ENCODE measurements at places on chromosomes 5 and 9.

DNA sequence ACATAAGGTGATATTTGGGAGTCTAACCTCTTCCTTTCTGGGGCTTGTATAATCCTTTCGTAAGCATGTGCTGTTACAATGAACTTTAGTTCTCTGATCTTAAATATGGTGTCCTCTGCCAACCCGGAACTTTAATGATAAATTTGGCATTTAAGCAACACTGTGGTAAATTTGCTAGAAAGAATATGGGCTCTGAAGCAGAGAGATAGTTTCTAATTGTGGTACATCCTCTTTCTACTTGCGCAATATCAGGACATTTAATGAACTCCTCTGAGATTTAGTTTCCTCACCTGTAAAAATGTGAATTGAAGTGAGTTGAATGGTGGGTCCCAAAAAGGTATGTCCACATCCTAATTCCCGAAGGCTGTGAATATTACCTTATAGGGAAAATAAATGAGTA lies 364.7 kb downstream of the CAAP1 start:
- DNase-seq: no peak

GRCh38 chr5:133356396-133356983 lies 255.9 kb downstream of the FSTL4 start:
- DNase-seq: no peak

DNA sequence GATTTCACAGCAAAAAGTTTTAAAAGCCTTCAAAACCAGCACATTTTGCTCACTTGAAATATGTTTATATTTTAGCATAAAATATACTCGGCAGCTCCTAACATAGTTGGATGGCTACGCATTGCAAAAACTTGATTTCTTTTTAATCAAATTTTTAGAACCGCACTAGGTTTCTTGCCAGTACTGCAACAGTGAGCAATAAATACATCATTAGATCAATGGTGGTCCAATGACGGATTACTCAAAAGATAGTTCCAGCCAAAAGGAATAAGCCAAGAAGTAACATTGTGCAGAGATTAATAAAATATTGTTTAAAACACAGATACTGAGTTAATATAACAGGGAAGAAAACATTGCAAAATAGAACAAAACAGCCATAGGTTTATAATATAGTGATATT lies 5.5 kb downstream of the MARCHF3 start:
- no peak for DNase-seq

DNA sequence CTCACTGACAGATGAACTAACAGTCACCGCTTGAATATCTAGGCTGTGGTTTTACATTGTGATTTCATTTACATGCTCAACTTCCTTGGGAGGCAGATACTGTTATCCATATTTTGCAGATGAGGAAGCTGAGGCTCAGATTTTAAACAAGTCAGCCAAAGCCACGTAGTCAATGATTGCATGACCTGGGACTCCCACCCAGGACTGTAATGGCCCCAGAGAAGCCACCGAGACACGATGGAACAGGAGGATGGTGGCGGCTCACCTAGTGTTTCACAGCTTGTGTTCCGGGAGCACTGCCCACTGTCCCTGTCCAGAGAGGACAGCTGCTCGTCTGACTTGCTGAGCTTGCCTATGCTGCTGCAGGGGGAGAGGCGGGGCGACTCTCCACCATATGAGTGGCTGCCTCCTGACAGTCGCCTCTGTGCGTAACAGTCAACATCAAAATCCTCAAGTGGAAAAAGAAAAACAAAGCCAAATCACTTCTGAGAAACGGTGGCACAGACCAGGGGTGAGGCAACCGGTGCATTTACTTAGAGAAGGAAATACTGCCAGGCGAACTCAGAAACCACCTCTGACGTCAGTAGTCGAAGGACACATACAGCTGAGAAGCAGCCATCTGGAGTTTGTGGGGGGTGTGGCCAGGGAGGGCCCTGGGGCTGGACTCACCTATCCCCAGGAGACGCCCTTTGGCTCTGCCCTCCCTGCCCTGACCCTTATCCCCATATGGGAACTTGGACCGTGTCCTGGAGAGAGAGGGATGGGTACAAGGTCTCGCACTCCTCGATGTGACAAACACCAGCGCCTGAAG lies 82.5 kb downstream of the PRRT1B start:
- DNase-seq: peak; percentile 55

GRCh38 chr5:173789031-173789920 lies 98.9 kb upstream of the CPEB4 start:
- DNase-seq: no peak

DNA sequence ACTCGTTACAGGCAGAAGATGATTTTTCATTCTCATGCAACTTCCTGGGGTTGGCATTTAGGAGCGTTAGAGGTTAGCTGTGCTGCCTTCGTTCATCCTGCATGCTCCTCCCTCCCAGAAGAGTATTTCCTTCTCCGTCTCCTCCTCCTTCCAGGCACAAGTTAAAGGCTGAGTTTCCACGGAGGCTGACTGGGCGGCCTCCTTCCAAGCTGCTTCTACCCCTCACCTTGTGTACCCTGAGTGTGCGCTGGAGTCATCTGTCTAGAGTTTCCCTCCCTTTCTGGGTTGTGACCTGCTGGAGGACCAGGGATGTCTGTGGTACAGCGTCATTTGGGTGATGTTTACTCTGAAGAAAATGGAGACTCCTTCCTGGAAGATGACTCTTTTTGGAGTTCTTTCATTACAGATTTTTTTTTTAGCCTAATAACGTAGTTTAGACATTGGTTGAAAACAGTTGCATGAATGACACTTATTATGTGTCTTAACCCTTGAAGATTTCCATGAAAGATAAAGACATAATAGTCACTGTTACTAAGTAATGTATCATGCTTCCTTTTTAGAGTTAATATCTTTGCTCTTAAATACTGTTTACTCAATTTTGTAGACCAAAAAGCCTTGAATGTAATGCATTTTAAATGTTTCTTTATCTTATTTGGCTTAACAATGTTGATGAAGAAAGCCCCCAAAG lies 146.9 kb downstream of the TENT4A start:
- DNase-seq: no peak

- no peak for DNase-seq
These were observed 261.2 kb downstream of the TAF11L14 start for GRCh38 chr5:17895288-17896033.

- DNase-seq: no peak
These were observed 194.3 kb upstream of the MSX2 start for GRCh38 chr5:174529925-174530681.

GRCh38 chr5:69493396-69494133 lies 975 bp downstream of the OCLN start:
- no peak for DNase-seq

DNA sequence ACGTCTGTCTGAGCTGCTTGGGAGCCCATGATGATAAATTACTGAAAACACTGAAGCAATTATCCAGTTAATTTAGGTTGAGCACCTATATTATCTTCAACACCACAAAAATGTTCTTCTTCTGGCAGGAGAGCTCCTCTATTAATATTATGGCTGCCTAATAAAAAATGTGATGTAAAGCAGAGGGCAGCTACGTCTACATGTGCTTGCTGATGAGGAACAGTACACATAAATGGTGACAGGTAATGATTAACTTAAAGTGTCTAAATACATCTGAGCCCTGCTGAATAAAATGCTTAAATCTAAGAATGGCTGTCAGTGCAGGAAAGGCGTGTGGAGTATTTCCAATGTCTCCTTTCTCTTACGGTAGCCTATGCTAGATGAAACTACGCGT lies 131.3 kb upstream of the NR3C1 start:
- no peak for DNase-seq

DNA sequence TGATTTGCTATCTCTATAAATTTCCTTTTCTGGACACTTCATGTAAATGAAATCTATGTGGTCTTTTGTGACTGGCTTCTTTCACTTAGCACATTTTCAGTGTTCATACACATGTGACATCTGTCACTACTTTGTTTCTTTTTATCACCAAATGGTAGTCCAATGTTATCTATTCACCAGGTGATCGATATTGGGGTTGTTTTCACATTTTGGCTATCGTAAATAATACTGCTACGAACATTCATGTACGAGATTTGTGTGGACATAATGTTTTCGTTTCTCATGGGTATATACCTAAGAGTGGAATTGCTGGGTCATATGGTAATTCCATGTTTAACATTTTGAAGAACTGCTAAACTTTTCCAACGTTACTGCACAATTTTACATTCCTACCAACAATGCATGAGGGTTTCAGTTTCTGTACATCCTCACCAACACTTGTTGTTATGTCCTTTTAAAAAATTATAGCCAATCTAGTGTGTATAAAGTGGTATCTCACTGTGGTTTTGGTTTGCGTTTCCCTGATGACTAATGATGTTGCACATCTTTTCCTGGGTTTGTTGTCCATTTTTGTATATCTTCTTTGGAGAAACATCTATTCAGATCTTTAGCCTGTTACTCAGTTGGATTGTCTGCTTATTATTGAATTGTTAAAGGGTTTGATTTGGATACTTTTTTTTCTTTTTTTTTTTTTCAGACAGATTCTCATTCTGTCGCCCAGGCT lies 263.0 kb downstream of the PDZD2 start:
- no peak for DNase-seq

DNA sequence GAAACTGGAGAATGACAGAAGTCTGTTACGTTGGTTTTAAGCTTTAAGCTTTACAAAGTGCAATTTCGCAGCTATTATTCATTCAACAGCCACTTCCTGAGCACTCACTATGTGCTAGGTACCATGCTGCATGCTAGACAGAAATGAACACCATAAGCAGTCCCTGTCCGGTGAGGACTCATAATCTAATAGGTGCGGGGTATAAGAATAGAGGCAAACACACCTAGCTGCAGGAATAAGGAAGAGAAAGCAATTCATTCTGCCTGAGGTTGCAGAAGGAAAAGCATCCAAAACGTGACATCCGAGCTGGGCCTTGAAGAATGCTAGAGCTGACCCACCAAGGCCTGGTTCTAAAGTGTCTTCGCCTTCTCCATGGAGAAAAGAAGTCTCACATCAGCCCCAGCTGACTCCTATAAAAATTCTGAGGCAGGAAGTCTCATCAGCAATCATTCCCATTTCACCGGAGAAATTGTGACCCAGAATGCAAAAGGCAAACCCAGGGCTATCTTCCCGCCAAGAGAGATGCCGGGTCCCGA lies 542 bp downstream of the FKBP15 start:
- no peak for DNase-seq

DNA sequence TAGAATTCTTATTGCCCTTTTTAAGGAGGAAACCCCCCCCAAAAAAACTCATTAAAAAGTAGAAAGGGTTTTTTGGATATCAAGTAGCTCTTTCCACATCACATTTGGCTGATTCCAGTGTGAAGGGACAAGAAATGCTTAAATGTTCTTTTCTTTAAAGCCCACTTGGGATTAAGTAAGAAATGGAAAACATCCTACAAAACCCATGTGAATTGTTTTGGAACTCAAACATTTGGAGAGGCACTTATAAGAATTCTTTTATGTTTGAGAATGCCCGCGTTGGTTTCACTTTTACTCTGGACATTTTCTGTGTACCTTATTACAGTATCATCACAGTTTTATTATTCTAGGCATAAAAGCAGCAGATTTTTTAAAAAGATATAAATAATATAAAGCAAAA lies 301.1 kb upstream of the ACTBL2 start:
- DNase-seq: no peak

GRCh38 chr5:1782385-1783215 lies 17.0 kb downstream of the MRPL36 start:
- DNase-seq: no peak

- DNase-seq: no peak
These were observed 10.6 kb downstream of the PCDH1 start for GRCh38 chr5:141867651-141868050.

- DNase-seq: no peak
These were observed 34.6 kb downstream of the ZSWIM6 start for GRCh38 chr5:61366497-61367240.

- DNase-seq: no peak
These were observed 86.0 kb downstream of the BRINP1 start for GRCh38 chr9:119283078-119283794.

- no peak for DNase-seq
These were observed 20.1 kb upstream of the PFDN1 start for GRCh38 chr5:140322751-140323731.

- no peak for DNase-seq
These were observed 321.0 kb downstream of the AGTPBP1 start for GRCh38 chr9:85420750-85421149.

- DNase-seq: no peak
These were observed 35.6 kb downstream of the GLRX start for GRCh38 chr5:95786821-95787418.

- no peak for DNase-seq
These were observed 5.3 kb downstream of the NXNL2 start for GRCh38 chr9:88540251-88540763.

GRCh38 chr5:73499187-73499586 lies 945 bp downstream of the BTF3 start:
- DNase-seq: no peak

DNA sequence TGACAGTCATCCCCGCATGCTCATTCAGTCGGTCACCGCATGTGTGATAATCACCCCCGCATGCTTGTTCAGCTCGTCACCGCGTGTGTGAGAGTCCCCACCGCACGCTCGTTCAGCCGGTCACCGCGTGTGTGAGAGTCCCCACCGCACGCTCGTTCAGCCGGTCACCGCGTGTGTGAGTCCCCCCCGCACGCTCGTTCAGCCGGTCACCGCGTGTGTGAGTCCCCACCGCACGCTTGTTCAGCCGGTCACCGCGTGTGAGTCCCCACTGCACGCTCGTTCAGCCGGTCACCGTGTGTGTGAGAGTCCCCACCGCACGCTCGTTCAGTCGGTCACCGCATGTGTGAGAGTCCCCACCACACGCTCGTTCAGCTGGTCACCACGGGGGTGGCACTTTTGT lies 3.5 kb downstream of the TRAF2 start:
- DNase-seq: no peak

- DNase-seq: no peak
These were observed 39.7 kb downstream of the BNC2 start for GRCh38 chr9:16830806-16831205.

DNA sequence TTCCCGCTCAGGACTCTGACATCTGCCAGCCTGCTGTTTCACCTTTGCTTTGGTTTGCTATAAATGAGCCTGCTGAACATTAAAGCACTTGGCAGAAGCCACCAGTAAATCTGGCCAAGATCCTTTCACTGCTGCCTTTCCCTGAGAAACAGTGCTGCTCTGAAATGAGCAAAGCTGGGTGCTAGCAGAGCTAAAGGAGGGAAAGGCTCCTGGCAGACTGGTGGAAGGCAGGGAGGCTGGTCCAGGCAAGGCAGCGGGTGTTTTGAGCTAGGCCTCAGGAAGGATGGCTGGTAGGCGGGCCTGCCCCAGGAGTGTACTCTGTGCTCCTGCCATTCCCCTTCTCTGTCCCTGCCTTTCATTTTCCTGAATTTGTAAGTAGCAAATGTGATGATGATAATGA lies 52.5 kb upstream of the PTGS1 start:
- no peak for DNase-seq

GRCh38 chr9:126842220-126842842 lies 18.1 kb upstream of the ZBTB34 start:
- no peak for DNase-seq

- DNase-seq: no peak
These were observed 647.2 kb downstream of the PDE4D start for GRCh38 chr5:59246145-59246869.

All from T-helper 17 cell (primary cell).